ENCODE measurements at places on chromosomes 5 and 9.

- no peak for DNase-seq
These were observed 7.1 kb downstream of the IL4 start for GRCh38 chr5:132680780-132681475.

GRCh38 chr5:147372191-147372590 is 137.4 kb downstream of the STK32A start:
- no peak for DNase-seq

DNA sequence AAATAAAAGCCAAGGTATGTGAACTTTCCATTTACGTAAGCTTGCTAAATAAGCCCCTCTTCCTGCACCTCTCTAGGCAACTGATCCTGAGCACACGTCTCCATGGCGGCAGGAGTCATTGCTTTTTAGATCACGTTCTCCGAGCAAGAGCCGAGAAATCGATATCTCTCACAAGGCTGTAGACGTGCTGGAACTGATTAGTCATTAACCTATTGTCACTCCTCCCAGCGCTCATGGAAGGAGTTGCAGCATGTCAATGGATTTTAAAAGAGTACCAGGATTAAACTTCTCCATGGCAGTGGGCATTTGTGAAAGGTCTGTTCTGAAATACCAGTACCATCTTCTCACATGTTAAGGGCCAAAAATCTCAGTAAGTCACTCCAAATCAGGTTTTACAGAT is 4.7 kb upstream of the ADCY2 start:
- no peak for DNase-seq

GRCh38 chr5:3911773-3912172 is 316.1 kb downstream of the IRX1 start:
- no peak for DNase-seq

Measured in activated T-cell treated with anti-CD3 and anti-CD28 coated beads, Interleukin-2, amount 50 U/mL, for 48 hours (primary cell).